ENCODE measurements at places on chromosomes 6 and 20. TPM values are rescaled to one million over a fixed set of nuclear protein-coding genes. Genes with fewer than 3 reads are reported as not detected.

The BPI gene
- total RNA-seq: not detected

The ESR1 gene
- 0.15 TPM for total RNA-seq

The SLC17A2 gene
- total RNA-seq: not detected

The TFAP2D gene
- not detected for total RNA-seq

The EPHA7 gene
- not detected for total RNA-seq
